HCT116 (cell line): ENCODE measurements at places on chromosomes 7 and 10.

DNA sequence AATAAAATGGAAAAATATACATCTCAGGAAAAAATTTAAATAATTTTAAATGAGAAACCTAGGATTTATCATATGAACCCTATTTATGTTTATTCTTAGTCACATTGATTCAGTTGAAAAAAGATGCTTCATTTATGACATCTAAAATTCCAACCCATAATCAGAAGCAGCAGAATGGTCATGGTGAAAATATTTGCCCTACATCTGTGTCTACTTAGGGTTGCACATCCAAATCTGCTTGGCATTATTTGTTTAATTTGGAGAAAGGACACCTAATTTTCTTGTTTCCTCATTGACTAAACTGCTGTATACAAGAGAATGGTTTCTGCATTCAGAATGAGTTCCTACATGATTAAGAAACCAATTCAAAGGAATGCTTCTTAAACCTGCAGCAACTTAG is 72.9 kb upstream of the SKAP2 start:
- no peak for DNase-seq

DNA sequence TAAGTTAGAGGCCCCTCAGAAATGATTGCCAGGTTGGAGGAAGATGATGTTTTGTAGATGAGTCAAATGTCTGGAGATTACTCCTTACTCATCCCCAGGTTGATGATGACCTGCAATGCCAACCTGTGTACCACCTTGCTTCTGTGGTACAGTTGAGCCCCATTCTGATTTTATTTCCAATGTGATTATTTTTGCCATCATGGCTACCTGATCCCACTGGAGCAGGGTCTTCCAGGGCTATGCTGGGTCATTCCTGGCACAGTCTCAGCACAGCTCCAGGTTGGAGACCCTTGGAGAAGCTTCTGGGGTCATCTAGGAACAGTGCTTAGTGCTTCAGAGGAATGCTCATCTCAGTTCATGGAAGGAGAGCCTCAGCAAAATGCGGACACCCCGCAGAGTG is 34.3 kb downstream of the LRRC18 start:
- no peak for DNase-seq

- DNase-seq: no peak
These were observed 143.3 kb upstream of the DKK1 start for GRCh38 chr10:52170776-52171175.

- DNase-seq: no peak
These were observed 197.6 kb upstream of the ZNF32 start for GRCh38 chr10:43846187-43846680.
